HEK293T (cell line): ENCODE measurements at places on chromosomes 13 and 19.

GRCh38 chr19:35313587-35313986 is 15.4 kb upstream of the CD22 start:
- no peak for DNase-seq

- DNase-seq = no peak
Observed at GRCh38 chr19:22914646-22915045, 82.6 kb downstream of the ZNF723 start.

- DNase-seq = no peak
Observed at GRCh38 chr13:109393045-109393444, 393.3 kb downstream of the IRS2 start.

DNA sequence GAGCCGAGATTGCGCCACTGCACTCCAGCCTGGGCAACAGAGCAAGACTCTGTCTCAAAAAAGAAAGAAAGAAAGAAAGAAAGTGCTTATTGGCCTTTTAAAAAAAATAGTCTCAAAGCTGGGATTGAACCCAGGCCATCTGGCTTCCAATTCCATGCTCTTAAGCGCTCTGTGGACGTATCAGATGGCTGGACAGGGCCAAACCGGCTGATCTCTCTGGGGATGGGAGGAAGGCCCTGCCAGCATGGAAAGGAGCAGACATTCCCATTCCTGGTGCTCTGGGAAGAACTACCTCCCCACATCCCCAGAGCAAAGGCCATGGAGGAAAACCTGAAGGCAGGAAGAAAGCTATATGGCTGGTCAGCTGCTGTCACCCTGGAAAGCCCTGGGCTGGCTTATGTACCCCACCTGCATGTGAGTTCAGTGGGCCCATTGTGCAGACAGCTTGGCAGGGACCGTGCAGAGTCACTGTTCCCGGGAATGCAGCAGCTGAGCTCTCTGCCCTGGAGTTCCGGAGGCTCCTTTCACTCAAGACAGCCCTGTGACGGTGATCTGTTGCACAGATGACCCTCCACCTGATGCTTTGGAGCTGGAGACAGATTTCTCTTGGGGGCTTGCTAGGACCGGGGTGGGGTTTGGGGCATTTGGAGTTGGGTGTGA is 84.3 kb downstream of the SIPA1L3 start:
- no peak for DNase-seq

DNA sequence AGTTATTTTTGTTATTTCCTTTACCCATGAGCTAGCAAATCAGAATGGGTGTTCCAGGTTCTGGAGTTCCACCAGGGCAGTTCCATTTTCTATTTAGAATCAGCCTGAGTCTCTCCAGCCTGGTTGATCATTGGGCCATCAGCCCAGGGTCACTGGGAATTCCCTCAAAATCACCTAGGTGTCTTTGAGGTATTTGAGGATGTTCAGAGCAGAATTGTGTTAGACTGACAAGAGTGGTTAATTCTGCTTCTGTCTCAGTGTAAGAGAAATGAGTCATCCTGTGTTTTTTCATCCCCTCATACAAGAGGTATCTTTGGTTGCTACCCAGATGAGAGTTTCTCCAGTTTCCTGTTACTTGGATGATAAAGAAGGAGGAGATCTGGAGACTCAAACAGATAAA is 11.7 kb downstream of the ZNF66 start:
- DNase-seq = no peak

- no peak for DNase-seq
Observed at GRCh38 chr13:49833402-49833801, 40.9 kb upstream of the KPNA3 start.

GRCh38 chr19:38488776-38489481 is 55.4 kb downstream of the RYR1 start:
- DNase-seq = no peak

- DNase-seq = no peak
Observed at GRCh38 chr19:2808129-2808941, 11.3 kb upstream of the ZNF554 start.

DNA sequence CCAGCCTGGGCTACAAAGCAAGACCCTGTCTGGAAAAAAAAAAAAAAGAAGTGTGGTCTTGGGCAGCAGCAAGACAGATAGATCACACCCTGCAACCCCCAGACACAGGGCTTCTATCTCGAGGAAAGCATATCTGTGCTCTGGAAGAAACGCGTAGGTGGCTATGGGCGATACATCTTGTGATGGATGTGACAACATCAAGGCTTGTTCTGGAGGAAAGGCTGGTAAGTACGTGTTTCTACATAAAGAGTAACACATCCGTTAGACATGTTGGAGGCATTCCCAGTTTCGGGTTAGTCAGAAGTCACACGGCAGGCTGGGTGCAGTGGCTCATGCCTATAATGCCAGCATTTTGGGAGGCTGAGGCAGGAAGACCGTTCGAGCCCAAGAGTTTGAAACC is 6.6 kb upstream of the DHDH start:
- no peak for DNase-seq

GRCh38 chr13:74820809-74821208 is 661.2 kb downstream of the TBC1D4 start:
- DNase-seq = peak; percentile 22

DNA sequence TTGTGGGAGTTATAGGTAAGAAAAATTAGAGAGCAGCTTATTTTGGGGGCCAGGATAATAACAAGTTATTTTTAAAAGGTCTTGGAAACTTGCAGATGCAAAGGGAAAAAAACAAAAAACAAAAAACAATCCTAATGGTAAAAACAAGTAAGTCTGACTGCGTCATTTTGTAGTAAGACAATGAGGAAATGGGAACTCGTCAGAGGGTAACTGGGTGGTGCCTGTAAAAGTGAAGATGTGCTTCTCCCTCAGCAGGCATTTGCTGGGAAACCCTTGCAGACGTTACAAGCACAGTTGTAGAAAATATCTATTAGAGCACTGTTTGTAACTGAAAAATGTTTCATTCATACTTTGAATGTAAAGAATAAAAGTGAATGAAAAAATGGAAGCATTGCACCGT is 2.2 kb upstream of the TNFSF13B start:
- no peak for DNase-seq

- peak; percentile 8 for DNase-seq
Observed at GRCh38 chr13:60260440-60260839, 96.7 kb upstream of the DIAPH3 start.

DNA sequence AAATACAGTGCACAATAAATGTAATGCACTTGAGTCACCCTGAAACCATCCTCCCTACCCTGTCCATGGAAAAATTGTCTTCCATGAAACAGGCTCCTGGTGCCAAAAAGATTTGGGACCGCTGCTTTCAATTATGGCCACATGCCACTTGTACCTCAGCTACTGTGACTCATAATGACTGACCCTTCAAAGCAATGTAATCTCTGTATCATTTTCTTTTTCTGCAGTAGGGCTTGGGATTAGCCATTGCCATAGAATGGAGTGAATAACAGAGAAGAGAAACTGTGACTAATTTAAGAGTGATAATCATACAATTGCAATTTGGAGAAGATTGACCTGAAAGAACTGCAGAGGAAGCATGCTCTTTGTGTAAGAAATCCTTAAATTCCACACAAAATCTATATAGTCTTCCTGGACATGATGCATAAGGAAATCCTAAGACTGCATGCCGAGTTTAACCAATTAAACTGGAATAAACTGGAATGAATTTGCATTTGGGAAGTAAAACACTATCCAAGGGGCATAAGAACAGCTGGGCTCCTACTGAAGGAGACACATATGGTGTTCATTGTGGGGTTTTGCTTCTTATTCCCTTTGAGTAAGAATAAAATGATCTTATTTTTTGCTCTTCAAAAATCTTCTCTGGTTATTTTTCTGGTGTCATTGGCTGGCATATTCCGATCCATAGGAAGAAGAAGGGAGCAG is 59.5 kb upstream of the SLC7A1 start:
- no peak for DNase-seq

DNA sequence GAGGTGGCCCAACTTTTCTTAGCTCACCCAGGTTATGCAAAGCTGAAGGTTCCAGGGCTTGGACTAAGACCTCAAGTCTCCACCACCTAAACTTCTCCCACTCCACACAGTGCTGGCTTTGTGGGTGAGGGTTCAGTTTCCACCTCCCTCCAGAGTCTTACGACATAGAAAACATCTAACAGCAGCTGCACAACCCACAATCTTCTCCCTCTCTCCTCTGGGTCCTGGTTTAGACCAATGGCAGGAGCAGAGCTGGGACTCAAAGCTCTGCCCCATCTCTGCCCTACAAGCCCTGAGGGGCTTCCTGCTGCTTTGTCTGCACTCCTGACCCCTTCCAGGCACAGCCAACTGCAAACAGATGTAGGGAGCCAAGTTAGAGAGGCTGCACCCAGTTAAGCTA is 16.0 kb downstream of the IRGC start:
- no peak for DNase-seq

- DNase-seq = peak; percentile 86
Observed at GRCh38 chr19:7515645-7516151, at the start of gene ZNF358. ZNF358 (plus strand) TSS chr19:7516103; CDS start chr19:7519243, 3,140 bp downstream.

- DNase-seq = no peak
Observed at GRCh38 chr19:11549386-11549953, 9.6 kb downstream of the ELOF1 start.

DNA sequence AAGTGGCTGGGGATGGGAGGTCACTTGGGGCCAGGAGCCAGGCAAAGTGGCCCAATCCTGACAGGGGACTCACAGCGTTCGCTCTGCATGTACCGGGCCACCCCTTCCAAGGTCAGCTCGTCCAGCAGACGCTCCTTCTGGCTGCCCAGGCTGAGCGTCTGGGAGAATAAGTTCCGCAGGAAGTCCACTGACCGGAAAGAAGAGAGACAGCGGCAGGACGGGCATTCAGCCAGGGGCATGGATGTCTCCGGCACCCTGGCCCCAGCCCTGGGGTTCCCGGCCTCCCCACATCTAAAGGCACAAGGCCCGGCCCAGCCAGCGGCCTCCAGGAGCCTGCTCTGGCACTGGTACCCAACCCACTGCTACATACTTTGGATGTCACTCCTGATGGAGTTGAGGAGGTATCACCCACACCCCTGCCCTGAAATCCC is 6.1 kb downstream of the SIRT2 start:
- no peak for DNase-seq

DNA sequence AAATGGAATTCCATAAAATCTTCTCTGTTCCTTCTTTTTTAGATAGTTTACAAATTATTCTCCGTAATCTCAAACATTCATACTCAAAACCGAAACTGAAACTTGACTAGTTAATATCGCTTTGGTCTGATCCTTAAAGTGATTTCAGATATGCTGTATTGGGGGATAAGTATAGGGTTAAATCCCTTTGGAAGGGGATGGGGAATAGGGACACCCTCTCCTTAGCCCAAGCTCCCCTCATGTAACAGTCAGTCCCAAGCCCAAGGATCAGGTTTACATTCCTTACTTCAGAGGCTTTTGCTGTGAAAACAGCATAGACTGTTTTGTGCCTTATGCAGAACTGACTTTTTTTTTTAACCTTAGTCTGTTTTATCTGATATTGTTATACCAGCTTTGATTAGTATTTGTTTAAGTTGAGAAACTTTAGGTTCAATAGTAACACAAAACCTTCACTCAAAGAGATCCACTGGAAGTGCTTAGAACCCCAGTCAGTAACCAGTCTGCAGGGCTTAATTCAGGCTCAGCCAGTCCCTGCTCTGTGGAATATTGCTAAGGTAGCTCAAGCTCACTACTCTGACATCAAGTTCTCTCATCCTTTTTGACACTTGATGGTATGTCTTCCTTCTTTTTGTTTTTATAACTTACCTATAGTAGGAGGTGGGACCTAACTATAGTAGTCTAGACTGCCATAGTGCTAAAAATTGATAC is 10.5 kb downstream of the CDADC1 start:
- DNase-seq = no peak

- DNase-seq = no peak
Observed at GRCh38 chr19:13764821-13765394, 586 bp downstream of the MRI1 start.

DNA sequence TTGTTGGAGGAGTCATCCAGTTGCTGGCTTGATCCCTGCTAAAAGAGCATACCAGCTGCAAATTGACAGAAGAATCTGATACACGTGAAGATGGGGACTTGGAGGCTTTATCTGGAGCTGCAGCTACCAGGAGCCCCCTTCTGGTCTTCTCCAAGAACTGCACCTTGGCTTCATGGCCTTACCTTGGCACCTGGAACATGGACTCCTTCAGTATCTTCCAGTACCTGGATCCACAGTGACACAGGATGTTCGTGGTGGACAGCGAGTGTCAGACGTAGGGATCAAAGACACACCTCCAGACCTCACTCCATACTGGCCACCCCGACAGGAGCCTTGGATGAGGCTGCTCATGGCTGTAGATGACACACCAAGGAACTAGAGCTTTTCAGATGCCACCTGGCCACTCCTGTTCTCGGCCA is 9.9 kb upstream of the ACSBG2 start:
- peak; percentile 71 for DNase-seq

- peak; percentile 94 for DNase-seq
Observed at GRCh38 chr19:38543807-38544568, 73.8 kb downstream of the MAP4K1 start.

GRCh38 chr13:24199016-24199415 is 38.5 kb downstream of the SPATA13 start:
- DNase-seq = no peak

GRCh38 chr19:13765395-13766094 is 1.2 kb downstream of the MRI1 start:
- DNase-seq = peak; percentile 38

DNA sequence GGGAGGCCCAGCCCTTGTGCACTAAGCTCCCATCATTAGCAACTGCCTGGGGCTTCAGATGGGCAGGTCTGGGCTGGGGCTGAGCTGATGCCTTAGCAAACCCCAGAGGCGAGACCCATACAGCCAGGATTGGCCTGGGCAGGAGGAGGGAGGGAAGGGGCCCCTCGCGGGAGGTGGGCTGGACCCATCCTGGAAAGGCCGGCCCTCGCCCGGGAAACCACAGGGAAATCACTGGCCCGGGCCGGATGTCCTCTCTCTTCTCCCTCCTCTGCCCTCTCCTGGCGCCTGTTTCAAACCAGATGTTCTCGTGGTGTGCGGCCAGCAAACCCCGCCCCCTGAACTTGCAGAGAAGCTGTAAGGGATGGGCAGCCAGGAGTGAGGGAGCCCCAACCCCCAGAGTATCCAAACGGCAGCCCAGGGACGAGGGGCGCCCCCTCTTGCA is 43.1 kb downstream of the TMEM255B start:
- DNase-seq = no peak

GRCh38 chr19:34644991-34645461 is 31.9 kb downstream of the SCGB2B2 start:
- DNase-seq = no peak

GRCh38 chr19:10086591-10087192 is 575 bp downstream of the SHFL start:
- DNase-seq = no peak

DNA sequence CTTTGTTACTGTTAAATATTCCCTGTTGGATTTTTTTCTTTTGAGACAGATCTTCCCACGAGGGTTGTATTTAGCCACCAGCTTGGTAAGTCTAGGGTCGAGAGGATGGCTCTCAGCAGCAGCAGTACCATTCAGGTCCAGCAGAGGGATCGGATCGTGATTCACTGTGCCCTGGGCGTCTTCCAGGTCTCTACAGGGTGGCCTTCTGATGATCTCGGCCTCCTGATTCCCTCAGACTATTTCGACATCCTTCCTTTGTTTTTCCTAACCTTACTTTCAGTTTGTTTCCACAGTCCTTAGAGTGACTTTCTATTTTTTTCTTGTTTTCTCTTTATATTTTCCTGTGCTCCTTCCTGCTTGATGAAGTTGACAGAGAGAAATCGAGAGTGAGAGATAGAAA is 1436.9 kb downstream of the UQCRFS1 start:
- peak; percentile 17 for DNase-seq

GRCh38 chr13:104773775-104774174 is 1707.6 kb upstream of the SLC10A2 start:
- DNase-seq = peak; percentile 3
